NCI-H2081 (cell line): ENCODE measurements at places on chromosomes 2 and 18.

DNA sequence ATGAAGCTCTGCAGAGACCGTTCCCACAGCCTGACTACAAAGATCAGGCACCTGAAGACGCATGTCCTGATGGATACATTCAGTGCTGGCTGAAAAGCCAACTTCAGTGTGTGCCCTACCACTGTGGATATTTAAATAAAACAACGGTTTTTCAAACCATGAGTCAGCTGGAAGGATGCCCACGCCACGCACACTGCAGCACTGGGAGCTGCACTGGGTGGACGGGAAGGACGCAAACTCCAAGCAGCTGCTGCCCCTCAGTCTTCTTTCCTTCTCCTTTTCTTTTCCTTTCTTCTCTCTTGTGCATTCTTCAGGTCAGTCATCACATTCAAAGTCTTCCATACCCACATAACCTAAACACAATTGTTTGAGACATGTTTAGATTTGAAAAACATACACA lies 7.9 kb downstream of the TMEM18 start:
- no peak for DNase-seq

GRCh38 chr2:230319211-230319862 lies 7.7 kb upstream of the SP140L start:
- DNase-seq: no peak

GRCh38 chr2:237529452-237530402 lies 36.6 kb upstream of the PRLH start:
- DNase-seq: no peak

DNA sequence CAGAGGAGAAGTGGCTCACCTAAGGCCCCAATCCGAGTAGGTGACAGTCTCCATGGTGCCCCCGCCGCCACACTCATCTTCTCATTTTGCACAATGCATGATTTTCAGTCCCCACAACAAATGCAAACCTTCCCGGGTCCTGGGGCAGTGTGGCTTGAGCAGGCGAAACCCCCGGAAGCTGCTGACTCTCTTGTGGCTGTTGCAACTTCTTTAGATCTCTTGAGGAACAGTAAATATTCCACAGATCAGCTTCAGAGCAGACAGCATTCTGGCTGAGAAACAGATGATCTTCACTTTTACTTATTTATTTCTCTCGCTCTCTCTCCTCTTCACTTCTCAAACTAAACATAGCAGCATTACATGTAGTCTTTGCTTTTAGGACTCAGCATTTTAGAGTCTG lies 51.9 kb downstream of the ASAP2 start:
- DNase-seq: no peak

- DNase-seq: peak; percentile 64
Observed at GRCh38 chr2:217729421-217730053, 273.3 kb downstream of the TNS1 start.

DNA sequence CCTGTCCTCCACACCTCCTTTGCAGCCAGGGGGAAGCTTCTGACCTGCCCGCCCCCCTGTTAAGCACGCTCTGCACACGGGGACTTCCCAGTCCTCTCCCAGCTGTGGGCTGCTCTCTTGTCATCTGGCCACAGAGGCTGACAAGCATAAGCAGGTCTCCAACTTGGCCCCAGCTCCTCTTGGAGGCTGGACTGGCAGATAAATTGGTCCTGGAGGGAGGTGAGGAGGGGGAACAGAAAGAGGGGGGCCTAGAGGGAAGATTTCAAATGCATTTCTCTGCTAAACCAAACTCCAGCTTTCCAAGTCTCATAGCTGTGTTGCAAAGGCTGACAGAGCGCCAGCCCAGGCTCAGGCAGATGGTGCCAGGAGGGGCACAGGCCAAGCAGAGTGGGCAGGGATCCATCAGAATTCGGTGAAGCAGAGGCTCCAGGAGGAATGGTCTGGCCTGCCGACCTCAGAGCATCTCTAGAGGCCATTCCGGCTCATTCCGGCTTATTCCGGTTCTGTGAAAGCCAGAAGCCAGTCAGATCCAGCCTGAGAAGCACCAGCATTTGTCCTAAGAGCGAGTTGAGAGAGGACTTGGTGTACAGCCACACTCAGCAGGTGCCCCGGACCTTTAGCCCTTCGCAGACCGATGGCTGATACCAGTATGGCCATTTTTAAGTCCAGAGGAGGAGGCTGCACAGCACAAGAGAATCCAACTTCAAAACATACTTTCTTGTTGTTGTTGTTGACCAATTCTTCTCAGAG lies 508.9 kb upstream of the MYT1L start:
- no peak for DNase-seq

DNA sequence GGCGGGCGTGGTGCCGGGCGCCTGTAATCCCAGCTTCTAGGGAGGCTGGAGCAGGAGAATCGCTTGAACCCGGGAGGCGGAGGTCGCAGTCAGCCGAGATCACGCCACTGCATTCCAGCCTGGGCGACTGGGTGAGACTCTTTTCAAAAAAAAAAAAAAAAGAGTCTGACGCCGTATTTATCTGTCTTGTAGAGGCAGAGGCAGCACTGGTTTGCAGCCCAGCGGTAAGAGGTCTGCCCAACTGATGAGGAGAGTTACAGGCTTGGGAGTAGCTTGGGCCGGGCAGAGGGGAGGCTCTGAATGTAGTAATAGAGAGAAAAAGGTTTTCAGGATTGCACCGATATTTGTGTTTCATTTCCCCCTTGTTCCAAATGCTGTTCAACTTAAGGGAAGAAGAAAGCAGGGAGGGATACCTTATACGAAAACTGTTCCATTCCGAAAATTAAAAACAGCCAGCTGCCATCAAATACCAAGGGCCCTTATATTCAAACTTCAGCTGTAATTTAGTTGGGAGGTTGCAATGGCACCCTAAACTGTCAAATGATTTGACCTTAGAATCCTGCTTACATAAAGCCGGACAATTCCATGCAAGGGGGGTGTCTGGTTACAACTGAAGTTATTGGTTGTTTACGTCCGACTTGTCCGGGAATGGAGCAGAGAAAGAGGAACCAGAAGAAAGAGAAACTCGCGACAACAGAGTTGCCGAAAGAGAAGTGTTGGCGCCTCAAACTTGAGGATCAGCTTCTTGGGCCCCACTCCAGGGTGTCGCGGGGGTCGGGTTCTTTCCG lies 9.2 kb upstream of the SP9 start:
- no peak for DNase-seq

GRCh38 chr2:74746480-74746879 lies 87.4 kb upstream of the HK2 start:
- DNase-seq: no peak

- no peak for DNase-seq
Observed at GRCh38 chr2:206257350-206257749, 17.1 kb upstream of the ZDBF2 start.
